ENCODE measurements at places on chromosomes 4 and X.

GRCh38 chr4:123215536-123215935, 181.1 kb upstream of the SPRY1 start:
- H3K4me3 ChIP-seq = no peak overlapping the region
- no peak for DNase-seq
- peaks cover 25% of the 10 kb centered on the region for H3K4me1 ChIP-seq
- H3K27me3 ChIP-seq = no peaks in the 10 kb centered on the region

DNA sequence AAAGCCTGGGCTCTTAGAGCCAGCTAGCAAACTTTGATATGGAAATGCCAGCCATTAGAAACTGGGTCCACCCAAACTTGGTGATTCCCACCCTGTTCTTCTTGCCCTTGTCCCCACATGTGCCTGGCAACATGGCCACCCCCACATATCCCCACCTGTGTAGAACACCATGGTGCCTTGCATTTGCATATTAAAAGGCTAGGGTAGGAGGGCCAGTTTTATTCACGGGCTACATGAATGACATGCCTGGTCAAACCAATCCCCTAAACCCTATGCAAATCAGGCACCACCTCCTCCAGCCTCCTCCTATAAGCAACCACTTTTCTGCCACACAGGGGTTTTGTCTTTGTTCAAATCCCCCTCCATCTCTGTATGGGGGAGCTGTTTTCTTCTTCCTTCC, 104.9 kb downstream of the CLNK start:
- H3K27me3 ChIP-seq = no peaks in the 10 kb centered on the region
- H3K4me1 ChIP-seq = peaks cover 51% of the 10 kb centered on the region

GRCh38 chrX:117397844-117398243, 718.8 kb downstream of the KLHL13 start:
- H3K36me3 ChIP-seq = no peaks in the 10 kb centered on the region
- no peak for DNase-seq
- no peak overlapping the region for H3K27ac ChIP-seq
- no peaks in the 10 kb centered on the region for H3K4me1 ChIP-seq
- H3K27me3 ChIP-seq = no peaks in the 10 kb centered on the region

DNA sequence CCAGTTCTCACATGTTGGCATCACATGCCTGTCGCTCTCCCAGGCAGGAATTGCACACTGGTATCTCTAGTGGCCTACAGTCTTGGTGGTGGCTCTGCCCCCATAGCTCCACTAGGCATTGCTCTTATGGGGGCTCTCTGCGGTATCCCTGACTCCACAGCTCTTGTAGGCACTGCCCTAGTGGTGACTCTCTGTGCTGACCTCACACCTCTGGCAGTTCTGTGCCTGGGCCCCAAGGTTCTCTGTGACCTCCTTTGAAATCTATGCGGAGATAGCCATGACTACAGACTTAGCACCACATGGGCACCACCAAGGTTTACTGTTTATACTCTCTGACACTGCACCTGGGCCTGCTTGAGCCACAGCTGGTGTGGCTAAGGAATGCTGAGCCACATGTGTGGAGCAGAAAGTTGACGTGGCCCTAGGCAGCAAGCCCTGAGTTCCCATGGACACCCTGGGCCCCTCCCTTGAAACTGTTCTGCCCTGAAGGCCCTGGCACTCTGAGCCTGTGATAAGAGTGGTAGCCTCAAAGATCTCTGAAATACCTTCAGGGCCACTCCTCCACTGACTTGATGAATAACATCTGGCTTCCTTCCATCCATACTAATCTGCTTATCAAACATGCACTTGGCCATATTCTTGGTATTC, 8.0 kb downstream of the SLC9B1 start:
- H3K27me3 ChIP-seq = peaks cover 4% of the 10 kb centered on the region
- no peaks in the 10 kb centered on the region for H3K36me3 ChIP-seq
- H3K27ac ChIP-seq = peak overlapping the region; percentile 78
- peaks cover 23% of the 10 kb centered on the region for H3K4me1 ChIP-seq

GRCh38 chr4:7924570-7924969, 15.1 kb downstream of the AFAP1 start:
- no peaks in the 10 kb centered on the region for H3K27me3 ChIP-seq
- H3K27ac ChIP-seq = peak overlapping the region; percentile 85
- peaks cover 18% of the 10 kb centered on the region for H3K36me3 ChIP-seq
- H3K4me3 ChIP-seq = no peak overlapping the region

All from mesothelial cell of epicardium (in vitro differentiated cells).